ENCODE measurements at places on chromosomes 1 and 21.
A peak's percentile ranks its signal among the peaks of the same experiment; 100 is the strongest.

DNA sequence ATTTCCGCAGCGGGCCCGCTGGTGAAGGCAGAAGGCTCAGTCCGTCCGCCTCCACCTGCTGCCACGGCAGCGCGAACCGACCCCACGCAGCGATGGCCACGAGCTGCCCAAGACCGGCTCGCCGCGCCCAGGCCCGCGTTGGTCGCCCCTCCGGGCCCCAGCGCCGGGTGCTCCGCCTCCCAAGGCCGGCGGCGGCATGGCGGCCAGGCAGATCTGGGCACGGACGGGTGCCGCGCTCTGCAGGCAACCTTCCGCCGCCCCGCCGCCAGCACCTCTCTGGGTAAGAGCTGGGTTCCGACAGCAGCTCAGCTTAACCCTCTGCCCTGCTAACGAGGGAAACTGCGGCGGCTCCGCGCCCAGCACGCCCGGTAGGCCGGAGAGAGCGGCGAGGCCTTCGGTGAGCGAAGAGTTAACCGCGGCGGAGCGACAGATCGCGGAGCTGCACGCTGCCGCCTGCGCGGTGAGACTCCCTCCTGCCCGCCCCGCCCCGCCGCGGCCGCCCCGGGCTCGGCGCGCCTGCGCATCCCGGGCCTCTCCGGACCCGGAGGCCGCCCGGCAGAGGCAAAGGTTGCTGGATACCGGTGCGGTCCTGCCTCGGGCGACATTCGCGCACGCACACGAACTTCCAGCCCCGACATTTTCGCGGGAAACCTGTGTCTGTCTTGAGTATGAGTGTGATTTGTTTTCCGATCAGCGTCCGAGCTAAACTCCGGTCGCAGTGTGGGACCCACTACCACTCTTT lies at the start of gene C1orf53:
Gene C1orf53 (plus strand): TSS at position 177 of the 742 bp plus-strand sequence. CDS start 20 bp downstream, at position 197.
- peak; percentile 61 for DNase-seq

- DNase-seq, result no peak
Observed at GRCh38 chr1:84896279-84896678, 3.3 kb upstream of the LPAR3 start.

DNA sequence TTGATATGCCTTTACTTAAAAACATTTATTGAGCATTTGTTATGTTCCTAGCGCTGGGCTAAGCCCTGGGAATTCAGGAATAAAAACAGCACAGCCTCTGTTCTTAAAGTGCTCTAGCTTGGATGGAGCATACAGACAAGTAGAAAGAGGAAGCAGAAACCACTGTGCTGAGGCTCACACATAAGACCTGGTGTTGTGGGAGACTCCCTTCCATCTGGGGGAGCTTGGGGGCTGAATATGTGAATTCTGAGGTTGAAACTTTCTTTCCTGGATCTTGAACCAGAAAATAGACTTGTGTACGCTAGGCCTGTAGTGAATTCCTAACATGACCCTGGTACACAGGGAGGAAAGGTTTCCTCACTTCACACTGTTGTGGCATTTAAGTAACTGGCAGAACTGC lies 209.9 kb downstream of the ZNF326 start:
- no peak for DNase-seq

DNA sequence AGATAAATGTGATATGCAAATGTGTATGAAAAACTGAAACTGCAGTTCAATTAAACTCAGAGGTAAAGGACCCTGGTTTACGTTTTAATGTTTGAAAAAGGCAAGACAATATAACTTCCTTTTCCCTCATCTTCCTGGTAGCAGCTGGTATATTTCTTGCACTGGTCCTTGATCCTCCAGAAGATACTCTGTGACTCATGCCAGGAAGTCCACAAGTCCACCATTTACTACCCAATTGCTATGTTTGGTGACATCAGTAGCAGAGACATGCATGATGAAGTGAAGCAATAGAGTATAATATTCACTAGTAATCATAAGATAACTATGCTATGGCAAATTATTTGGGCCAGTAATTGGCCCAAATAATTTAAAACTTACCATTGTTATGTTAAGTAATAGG lies 774.5 kb upstream of the NEGR1 start:
- DNase-seq, result no peak
